GM12878 (cell line): ENCODE measurements at places on chromosomes 4 and X.

DNA sequence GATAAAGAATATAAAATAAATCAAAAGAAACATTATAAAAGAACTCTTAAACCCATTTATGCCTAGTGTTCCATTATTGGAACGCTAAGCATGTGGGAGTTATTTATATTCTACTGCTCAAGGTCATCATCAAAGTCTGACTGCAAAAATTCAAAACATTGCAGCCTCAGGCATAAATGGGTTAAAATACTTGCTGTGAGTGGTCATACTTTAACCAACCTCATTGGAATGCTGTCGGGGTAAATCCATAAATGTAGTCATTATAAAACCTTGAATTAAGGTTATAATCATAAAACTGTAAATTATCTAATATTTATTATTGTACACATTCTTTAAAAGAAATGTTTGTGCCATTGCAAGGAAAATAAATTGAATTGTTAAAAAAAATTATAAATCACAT lies 55.0 kb downstream of the RPS6KA6 start:
- no peak for DNase-seq

GRCh38 chr4:183504930-183505610 lies at the start of gene ING2:
Gene ING2 (plus strand): TSS chr4:183505058. CDS start chr4:183505196, 138 bp downstream.
- DNase-seq, result no peak

DNA sequence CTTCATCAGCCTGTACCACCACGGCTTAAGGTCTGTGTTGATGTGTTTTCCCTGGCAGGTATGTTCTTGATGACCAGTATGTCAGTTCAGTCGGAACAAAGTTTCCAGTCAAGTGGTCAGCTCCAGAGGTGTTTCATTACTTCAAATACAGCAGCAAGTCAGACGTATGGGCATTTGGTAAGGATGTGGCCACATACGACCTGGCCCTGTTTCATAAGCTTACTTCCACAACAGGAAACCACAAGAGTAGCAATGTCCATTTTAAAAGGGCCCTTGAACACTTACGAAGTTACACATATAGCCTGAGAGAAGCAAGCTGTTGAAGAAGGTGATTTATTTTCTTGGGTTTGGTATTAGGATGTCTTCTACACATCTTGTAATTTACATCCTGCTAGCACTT lies 46.1 kb downstream of the BMX start:
- no peak for DNase-seq

GRCh38 chrX:115147220-115147619 lies 42.0 kb upstream of the RBMXL3 start:
- no peak for DNase-seq

DNA sequence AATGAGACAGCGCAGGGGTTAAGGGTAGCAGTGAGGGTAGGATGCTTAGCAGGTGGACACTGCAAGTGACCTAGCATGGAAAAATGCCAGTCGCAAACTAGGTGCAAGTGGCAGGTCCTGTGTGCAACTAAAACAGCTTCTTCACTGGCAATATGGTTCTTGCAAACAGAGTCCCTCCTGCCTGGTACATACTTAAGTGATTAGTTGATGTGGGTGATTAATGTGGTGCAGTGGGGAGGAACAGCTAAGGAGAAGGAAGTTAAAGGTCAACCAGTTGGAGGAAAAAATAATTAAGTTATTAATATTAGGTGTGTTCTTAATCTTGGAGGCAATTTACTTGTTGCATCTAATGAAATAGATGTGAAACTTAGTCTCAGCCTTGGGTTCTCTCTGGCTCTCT lies 121.6 kb upstream of the IGFBP7 start:
- DNase-seq, result no peak

DNA sequence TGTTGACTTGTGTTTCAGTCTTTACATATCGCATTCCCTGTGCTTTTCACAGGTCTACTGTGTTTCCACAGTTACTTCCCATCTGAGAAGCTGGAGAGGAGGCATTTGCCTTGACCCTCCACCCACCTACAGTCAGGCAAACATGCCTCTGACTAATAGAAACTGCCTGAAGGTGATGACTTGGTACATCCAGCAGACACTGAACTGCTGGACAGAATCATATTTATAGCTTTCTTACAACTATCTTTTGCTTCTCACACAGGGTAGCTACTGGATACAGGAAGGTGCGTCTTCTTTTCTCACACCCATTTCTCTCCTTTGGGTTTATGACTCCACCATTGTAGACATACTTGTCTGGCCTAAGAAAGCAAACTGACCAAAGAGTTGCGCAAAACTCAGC lies 58.0 kb downstream of the VGLL1 start:
- no peak for DNase-seq

DNA sequence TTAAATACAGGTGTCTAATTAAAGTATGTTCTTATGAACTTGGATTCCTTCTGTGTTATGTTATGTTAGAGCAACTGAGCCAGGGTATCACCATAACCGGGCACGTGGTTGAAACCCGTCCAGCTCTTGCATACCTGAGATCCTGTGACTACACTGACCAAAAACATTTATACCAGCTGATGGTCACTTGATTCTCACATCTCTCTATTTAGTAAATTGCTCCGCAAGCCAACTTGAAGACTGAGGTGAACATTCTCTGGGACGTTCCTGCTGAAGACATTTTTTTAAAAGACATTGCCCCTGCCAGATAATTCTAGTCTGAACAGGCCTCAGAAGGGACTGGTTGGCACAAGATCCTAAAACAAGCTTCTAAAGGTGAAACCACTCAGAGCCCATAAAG lies 550.0 kb upstream of the DIPK2B start:
- DNase-seq, result no peak
